ENCODE measurements at places on chromosomes 3 and 15.

- DNase-seq: peak; percentile 73
Measured at GRCh38 chr3:46089237-46090011, 62.1 kb upstream of the XCR1 start.

- no peak for DNase-seq
Measured at GRCh38 chr3:72559385-72559784, 288.9 kb downstream of the SHQ1 start.

- DNase-seq: no peak
Measured at GRCh38 chr15:27723821-27724220, 375.3 kb downstream of the OCA2 start.

GRCh38 chr3:59424268-59425010 is 374.6 kb upstream of the CFAP20DC start:
- DNase-seq: no peak

DNA sequence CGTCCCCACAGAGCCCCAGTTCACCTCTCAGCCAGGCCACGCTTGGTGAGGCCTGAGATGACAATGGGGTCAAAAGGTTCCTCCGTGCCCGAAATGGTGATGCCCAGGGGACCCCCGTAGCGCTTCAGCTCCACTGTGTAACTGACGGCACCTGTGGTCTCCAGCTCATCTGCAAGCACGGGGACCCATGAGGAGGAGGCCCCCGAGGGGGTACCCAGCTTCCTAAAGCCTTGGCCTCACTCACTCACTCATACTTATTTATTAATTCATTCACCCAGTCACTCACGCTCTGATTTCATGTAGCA is 30.4 kb downstream of the GRIP2 start:
- no peak for DNase-seq

GRCh38 chr3:124697302-124697701 is 33.0 kb upstream of the UMPS start:
- no peak for DNase-seq

DNA sequence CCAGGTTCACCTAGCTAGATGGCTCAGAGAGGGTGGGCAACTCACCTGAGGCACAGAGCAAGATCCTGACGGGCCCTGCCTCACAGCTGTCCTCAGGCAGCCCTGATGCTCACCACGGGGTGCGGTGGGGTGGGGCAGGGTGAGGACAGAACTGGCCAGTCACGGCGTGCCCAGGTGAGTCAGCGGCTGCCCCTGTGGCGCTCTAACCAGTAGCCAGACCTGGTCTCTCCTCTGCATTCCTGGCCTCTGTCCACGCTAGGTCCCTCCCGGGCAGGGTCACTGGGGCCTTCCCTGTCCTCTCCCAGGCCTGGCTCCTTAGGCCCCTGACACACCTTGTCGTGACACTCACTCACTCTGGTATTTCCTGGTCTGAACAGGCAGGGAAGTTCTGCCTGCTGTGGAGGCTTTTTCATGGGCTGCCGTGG is 901 bp downstream of the ALS2CL start:
- DNase-seq: peak; percentile 74

DNA sequence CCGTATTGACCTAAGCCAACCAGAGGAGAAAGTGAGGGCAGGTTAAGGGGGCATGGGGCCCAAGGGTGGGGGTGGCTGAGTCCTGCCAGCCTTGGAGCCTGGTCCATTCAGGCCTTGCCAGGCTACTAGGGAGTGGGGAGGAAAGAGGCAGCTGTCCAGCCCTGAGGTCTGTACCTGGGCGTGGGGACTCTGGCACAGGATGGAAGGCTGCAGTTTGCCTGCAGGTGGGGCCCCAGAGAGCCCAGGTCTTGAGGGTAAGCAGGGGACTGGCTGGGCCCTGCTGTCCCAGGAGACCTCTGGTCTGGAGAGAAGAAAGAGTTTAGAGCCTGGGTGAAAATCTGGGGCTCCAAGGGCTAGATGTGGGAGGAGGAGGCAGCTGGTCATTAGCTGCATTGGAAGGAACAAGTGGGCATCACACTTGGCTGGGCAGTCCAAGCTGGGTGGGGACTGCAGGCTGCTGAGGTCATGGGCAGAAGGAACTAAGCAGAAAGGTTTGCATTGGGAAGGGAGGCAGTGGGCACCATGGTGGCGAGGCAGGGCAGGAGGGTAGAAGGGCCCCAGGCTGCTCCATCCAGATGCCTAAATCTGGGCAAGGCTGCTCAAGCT is 108.4 kb downstream of the OXNAD1 start:
- no peak for DNase-seq

DNA sequence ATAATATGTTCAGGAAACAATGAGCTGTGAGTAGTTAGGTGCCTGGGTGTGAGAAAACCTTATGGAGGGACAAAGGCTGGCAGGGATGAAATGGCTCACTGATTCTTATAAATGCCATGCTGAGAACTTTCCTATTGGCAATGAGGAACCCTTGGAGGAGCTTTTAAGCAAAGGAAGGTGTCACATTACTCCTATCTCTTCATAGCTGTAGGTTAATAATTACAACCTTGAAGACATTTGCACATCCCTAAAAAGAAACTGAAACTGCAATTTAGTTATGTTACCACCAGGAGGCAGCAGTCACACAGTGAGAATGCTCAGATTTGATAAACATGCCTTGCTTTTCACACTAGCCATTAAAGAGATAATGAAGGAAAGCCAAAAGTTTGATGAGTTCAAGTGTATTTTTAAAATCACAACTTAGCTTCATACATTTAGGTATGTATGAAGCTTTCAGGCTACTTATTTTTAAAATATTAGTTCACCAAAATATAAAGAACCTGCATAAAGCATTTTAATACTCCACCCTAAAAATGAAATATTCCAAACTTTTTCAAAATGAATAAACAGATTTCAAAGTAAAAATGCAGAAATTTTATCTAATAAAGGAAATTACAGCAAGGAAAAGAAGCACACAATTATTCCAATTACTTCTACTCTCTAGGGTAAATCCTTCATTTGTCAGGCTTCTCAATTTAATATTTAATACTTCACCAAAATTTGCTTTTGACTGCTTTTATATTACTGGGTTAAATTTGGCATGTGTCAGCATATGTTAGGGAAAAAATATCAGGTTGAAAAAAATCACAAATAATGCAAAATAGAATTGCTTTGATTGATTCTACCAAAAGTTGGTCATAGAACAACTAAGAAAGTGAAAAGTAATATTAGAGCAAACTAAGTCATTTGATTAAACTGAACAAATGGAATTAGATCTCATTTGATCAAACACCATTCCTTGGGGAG is 136.9 kb upstream of the SLC2A2 start:
- DNase-seq: peak; percentile 93

DNA sequence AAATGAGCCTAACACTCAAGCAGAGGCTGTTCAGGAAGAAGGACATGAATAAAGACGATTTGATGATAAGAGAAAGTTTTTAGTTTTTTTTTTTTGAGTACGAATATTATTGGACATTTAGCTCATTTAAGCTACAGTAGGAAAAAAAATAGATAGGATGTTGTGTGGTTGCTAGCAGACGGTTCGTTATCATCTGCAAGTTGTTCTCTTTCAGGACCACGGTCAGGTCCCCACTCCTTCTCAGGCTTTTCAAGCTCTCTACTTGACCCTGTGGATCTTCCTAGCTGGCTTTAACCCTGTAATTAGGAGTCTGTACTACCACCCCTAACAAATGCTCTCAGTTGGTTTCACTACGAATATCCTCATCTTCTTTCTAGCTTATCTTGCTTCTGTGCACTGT is 1.1 kb downstream of the KCNH8 start:
- DNase-seq: peak; percentile 16

DNA sequence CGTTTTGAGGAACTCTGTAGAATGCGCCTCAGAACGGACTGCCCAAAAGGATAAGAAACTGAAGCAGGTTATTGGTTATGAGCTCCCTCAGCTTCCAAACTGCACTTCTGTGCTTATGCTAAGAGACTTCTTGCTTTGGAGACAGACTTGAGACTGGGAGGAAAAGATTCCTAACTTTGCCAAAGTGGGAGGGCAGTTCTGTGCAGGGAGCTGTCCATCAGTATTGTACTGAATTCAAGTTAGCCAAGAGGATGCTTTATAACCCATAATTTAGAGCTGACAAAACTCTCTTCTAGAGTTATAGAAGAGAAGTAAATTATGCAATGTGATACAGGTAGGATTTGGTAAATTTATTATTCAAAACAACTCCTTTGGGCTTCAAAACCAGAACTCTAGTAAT is 519.8 kb upstream of the GBE1 start:
- no peak for DNase-seq

DNA sequence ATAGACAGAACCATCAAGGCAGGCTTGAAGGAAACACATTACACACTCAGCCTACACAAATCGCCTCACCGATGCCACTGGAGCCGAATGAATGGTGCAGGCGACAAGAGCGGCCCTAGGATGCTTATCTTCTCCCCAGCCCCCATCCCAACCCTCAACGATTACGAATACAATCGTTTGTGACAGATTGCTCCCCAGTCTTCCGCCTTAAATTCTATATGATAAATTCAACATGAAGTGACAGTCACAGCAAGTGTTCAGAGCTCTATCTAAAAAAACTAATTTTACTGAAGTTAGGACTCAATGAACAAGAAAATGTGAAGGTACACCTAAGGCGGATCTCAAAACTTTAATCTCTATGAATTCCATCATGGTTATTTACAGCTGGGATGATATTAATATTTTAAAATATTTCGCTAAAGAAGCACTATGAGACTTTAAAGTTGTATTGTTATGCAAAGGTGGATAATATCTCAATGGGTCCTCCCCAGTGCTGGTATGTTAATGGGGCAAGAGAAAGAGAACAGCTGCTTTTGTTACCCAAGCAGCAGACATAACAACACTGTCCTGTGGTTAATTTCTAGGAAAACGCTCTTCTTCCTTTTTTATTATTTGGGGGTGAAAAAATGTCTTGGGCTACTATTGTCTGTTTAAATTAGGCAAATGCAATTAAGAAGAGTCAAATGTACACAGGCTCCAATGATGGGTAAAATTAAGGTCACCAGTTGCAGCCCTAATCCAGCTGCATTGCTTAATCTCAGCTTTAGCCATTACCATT is 147.6 kb upstream of the NR2F2 start:
- no peak for DNase-seq

DNA sequence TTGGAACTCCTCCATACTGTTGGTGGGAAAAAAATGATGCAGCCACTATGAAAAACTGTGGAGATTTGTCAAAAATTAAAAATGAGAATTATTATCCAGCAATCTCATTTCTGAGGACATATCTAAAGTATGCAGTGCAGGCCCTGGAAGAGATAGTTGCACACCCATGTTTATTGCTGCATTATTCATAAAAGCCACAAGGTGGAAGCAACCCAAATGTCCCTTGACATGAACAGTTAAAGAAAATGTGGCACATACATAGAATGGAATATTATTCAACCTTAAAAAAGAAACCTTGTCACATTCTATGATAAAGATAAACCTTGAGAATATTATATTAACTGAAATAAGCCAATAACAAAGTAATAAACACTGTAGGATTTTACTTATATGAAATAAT is 80.9 kb upstream of the ARHGEF26 start:
- no peak for DNase-seq

DNA sequence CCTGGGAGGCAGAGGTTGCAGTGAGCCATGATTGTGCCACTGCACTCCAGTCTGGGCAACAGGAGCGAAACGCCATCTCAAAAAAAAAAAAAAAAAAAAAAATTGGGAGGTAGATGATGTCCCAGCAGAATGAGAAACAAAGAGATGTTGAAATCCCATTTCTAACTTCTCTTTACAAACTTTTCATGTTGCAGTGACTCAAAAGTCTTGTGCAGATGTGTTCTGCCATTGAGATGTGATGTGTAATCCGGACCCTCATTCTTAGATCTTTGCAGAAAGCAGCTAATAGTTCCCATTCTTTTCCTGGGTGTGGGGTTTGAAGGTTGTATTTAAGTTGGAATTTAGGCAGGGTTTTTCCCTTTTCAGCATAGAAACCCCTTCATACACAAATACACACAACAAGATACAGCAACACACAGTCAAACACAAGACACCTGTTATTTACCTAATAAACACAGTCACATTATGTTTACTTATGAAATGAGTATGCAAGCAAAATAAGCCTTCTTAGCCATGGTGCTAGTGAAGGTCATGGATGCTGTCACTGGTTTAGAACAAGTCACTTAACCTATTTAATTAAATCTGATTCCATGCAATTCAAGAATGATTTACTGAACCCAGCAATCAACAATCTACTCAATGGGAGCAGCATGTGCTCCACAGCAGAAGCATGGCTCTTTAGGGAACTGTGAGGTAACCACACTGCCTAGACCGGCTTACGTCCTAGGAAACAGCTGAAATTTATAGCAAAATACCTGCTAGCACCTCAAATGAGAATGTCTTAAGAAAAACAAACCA is 14.9 kb downstream of the SIAH2 start:
- DNase-seq: no peak

DNA sequence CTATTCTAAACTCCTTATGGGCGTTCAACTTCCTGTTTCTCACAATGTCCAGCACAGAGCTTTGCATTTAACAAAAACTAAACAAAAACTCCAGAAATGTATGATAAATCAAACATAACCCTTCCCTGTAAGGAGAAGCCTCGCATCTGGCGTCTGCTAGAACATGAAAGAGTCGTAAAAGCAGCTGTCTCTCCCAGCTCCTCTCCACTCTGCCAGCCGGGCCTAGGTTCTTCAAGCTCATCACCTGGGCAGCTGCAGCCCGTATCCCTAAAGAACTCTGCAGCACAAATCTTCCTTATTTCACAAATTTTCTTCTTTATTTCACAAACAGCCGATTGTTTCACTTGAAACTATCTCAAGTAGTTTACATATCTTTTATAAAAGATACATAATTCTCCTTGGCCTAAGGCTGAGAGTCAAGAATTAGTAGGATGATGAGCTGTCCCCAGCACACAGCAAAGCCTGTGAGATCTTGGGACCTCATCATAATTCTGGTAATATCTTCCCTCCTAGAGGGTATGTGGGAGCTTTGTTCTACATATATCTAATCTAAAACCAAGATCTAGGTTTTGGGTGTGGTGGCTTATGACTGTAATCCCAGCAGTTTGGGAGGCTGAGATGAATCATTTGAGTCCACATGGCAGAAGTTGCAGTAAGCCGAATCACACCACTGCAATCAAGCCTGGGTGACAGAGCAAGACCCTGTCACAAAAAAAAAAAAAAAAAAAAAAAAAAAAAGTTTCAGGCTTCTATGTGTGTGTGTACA is 35.3 kb downstream of the ANXA2 start:
- peak; percentile 53 for DNase-seq

- no peak for DNase-seq
Measured at GRCh38 chr15:70851889-70852288, 2.1 kb downstream of the LARP6 start.

DNA sequence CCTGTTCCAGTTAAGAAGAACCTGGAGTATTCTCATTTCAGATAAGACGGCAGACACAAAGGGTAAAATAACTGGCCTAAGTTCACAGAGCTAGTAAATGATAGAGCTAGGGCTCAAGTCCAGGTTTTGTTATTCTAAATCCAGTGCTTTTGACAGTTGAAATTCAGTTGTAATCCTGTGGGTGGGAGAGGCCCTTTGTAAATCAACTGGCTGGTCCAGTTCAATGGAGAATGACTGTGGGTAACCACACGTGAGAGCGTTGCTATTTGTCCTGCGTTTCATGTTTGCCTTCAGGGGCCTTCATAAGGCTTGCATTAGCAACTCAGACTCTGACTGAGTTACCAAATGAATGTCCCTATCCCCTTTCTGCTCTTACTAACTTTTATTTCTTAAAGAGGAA is 24.2 kb upstream of the CD96 start:
- DNase-seq: no peak

Data from Caki2 (cell line).